ENCODE measurements at places on chromosomes 5 and 9.

GRCh38 chr9:74666625-74667316 lies 169.6 kb downstream of the RORB start:
- no peak for DNase-seq

GRCh38 chr5:44233691-44234090 lies 155.5 kb downstream of the FGF10 start:
- DNase-seq, result no peak

GRCh38 chr9:27766073-27766835 lies 193.0 kb upstream of the C9orf72 start:
- DNase-seq, result no peak

DNA sequence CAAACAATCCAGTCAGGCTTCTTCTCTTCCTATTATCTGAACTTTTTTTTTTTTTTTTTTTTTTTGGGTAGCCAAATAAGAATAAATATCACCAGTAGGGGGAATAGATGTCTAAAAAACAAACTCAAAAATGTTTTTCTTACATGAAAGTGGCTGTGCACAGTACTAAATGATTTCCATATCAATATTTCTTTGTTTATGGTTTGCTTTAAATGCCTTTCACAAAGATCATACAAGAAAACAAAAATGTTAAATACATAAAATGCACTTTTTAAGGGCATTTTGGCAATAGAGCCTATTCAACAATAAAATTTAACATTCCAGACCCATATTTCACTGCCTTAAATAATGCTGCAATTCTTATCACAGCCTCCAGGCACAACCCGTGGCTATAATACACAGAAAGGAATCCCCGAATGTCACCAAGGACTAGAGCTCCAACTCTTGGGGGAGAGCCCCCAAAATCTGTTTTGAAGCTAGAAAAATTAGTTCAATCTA lies 91.1 kb upstream of the TBCA start:
- no peak for DNase-seq

GRCh38 chr5:95956021-95956899 lies 5.4 kb downstream of the ELL2 start:
- no peak for DNase-seq
